Stimulated activated CD8-positive, alpha-beta memory T cell treated with anti-CD3 and anti-CD28 coated beads, Interleukin-7, amount 100 ng/mL, for 1 hour (primary cell): ENCODE measurements at places on chromosomes 2 and 18.

DNA sequence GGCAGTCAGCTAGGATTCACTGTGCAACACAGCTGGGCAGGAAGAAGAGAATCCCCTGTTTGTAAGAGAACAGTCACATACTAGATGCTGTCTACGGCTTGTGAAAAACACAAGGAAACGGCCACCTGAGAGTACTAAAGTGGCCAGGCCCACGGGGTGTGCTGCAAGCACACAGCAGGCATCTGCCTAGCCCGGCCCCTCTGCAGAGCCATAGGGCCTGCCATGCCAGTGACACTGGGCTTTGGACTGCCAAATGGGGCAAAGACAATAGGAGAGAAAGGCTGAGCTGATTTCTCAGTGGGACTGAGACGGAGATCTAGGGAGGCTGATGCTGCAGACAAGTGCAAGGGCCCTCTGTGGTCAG is 10.3 kb downstream of the TUBB6 start:
- no peak for DNase-seq

DNA sequence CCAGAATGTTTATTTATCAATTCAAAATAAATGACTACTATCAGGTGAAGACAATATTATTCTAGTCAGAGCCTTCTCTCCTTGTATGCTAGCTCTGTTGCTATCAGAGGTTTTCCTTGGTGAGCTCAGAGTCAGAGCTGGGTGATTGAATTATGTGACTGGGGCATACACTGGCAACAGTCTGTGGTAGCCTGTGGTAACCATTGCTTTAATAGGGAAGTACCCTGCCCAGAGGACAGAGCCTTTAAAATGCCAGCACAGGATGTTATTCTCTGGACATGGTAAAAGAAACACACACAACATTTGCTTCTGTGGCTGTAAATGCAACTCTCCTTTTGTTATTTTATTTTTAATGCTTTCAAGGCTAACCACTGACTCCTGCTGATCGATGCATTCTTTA is 124.7 kb downstream of the PPP1R1C start:
- no peak for DNase-seq

- no peak for DNase-seq
These were observed 155.8 kb upstream of the RND3 start for GRCh38 chr2:150643114-150643725.

GRCh38 chr2:198004921-198005829 is 200.8 kb downstream of the PLCL1 start:
- DNase-seq, result no peak

- DNase-seq, result no peak
These were observed 114.5 kb downstream of the USP34 start for GRCh38 chr2:61356261-61356957.

DNA sequence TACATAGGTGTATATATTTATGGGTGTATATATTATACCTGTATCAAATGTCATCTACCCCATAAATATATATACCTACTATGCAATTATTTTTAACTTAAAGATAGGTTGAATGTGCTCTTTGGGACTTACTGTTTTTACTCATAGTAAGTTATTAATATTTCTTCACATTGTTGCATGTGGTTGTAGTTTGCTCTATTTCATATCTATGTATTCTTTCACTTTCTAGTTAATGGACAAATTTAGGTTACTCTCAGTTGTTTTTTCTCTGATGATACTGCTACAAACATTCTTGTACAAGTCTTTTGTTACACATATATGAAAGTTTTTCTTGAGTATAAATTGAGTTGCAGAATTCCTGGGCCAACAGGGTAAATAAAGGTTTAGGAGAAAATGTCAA is 601.8 kb upstream of the ID2 start:
- no peak for DNase-seq

DNA sequence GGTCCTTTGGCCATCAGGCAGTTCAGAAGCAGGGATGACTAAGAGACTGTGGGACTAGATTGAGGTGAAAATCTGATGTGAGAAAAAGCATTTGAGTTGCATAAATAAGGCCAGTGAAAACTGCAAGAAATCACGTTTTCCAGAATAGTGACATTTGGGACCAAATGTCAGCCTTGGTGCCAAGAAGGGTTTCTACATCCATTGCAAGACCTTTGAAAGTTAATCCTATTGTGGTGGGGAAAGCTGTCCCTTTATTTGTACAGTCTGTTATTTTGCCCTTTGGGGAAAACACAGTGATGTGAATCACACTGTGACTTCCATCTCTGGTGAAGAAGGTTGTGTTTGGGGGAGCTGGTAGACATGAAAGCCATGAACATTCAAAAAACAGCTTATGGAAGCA is 153.5 kb upstream of the SIX2 start:
- DNase-seq, result no peak

GRCh38 chr2:176768185-176768584 is 444.4 kb upstream of the HNRNPA3 start:
- DNase-seq, result no peak

DNA sequence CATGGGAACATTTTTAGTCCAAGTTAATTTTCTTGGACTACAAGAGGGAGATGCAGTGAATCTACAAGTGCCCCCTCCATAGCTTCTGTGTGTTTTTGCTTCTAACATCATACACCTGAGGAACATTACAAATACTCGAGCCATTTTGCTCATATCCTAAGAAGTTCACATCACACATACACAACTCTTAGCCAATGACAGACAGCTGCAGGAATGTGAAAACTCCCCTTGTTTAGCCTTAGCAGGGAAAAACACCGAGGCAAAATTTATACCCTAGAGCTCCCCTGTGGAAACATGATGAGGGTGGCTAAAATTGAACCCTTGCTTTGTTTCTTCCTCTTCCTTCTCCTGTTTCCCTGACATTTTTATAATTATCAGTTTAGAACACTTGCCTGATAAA is 928.3 kb upstream of the NRXN1 start:
- no peak for DNase-seq

GRCh38 chr2:188292348-188293239 is 920 bp downstream of the GULP1 start:
- no peak for DNase-seq

- no peak for DNase-seq
These were observed 83.0 kb downstream of the COLEC12 start for GRCh38 chr18:417495-417894.

DNA sequence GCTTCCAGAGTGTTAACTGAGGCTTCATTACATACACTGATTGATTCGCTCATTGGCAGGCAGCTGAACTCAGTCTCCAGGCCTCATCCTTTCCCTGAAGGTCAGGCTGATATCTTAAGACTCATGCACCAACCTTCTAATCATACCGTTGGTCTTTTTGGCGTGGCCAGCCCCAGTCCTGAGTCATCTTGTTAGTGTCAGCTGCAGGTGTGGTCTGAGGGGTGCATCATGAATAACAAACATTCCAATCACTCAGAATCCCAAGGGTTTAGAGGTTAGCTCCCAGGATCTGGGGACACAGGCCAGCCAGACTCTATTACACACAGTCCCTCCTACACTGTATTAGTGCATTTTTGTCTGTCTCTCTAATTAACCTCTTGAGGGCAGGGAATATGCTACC is 271.5 kb downstream of the HRH4 start:
- DNase-seq, result no peak

GRCh38 chr2:18924386-18924785 is 335.0 kb upstream of the NT5C1B start:
- no peak for DNase-seq

DNA sequence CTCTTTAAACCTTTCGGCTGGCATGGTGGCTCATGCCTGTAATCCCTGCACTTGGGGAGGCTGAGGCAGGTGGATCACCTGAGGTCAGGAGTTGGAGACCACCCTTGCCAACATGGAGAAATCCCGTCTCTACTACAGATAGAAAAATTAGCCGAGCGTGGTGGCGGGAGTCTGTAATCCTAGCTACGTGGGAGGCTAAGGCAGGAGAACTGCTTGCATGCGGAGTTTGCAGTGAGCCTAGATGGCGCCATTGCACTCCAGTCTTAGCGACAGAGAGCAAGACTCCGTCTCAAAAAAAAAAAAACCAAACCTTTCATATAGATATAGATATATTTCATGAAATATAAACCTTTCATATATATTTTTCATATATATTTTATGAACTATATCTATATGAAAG is 864.7 kb downstream of the TRIB2 start:
- no peak for DNase-seq

DNA sequence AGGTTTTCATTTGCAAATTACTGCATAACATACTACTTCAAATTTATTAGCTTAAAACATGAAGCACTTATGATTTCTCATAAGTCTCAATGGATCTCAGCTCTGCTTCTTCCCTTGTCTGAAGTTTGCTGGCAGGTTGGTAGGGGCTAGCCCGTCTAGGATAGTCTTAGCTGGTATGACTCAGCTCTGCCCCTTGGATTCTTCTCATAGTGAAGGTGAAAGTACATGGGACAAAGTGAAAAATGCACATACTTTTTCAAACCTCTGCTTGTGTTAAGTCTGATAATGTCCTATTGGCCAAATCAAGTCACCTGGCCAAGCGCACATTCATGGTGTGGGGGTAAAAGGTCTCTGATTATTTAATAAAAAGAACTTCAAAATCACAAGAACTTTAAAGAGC is 184.8 kb upstream of the VWC2L start:
- DNase-seq, result no peak

DNA sequence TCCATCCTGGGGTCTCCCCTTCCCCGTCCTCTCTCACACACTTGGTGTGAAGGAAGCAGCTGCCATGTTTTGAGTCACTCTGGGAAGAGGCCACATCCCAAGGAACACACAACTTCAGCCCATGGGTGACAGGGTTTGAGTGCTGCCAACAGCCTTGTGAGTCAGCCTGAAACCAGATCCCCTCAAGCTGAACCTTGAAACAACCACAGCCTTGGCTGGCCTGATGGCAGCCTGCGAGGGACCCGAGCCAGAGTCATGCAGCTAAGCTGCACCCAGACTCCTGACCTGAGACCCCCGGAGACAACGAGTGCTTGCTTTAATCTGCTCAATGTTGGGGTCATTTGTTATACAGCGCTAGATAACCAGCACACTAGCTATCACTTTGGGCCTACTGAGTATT is 19.3 kb upstream of the MC2R start:
- no peak for DNase-seq
